CD4-positive, alpha-beta T cell treated with Interleukin-17A for 4 hours (primary cell): ENCODE measurements at places on chromosomes 12 and 14.

- DNase-seq, result peak; percentile 38
These were observed 5.7 kb upstream of the NOS1 start for GRCh38 chr12:117367006-117367638.

GRCh38 chr14:104635717-104636116 lies 31.1 kb upstream of the TMEM179 start:
- no peak for DNase-seq

DNA sequence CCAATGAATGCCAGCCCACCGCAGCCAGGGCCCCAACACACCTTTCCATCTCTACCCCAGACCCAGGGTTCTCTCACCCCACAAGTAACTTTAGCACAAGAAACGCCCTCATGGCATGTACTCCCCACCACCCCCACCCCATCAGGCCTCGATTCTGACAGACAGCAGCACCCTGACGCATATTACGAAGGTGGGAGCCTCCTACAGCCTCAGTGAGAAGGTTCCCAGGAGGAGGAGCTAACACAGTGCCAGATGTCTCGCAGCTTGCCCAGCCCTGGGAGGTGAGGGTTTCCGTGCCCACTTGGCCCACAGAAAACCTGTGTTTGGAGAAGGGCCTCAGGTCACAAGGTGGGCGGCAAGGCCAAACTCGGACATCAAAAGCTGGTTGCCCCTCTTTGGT lies 32.4 kb downstream of the CCDC88C start:
- DNase-seq, result no peak

GRCh38 chr12:89756585-89757398 lies 48.2 kb upstream of the ATP2B1 start:
- peak; percentile 20 for DNase-seq

DNA sequence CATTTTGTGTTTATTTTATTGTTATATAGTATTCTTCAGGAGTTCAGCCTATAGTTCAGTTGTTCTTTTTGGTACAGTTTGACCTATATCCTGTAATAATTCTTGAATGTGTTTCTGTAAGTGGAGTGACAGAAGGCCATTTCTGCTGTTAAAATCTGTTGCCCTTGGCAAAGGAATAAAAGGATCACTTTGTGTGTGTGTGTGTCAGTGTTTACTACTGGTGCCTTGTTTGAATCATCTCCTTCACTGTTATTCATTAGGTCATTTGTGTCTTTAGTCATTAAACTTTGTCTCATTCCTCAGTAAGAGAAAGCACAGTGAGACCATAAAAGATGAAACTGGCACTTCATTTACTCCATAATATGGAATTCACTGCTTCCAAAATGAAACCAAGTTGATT lies 130.7 kb downstream of the TMTC2 start:
- DNase-seq, result no peak

- no peak for DNase-seq
These were observed 1.1 kb downstream of the C1R start for GRCh38 chr12:7091171-7091570.

DNA sequence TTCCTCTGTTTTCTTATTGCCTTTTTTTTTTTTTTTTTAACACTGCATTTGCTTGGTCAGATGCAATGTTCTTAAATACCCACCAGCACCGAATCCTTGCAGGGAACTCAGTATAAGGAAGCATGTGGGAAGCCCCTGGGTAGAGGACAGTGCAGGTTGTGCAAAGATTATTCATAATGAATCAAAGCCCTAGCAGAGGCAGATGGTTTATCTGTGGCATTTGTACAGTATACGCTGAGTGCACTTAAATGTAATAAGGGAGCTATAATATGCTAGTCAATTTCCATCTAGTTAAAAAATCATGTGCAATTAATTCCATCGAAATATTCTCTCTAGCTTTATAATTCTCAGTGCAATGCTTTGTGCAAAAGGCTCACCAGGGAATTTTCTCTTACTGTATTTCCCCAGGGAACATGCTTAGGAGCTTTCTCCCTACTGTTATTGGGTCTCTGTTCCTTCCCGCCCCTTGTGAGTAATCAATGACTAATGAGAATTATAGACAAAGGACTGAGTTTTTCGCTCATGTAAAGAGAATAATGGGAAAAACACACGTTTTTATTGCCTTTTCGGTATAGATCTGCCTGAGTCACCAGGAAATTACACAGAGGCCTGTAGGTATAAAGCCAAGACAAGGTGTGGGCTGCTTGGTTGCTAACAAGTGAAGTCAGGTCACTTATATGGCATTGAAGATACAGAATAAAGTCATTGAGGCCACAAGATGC lies 1214.3 kb upstream of the TMEM132C start:
- DNase-seq, result no peak

GRCh38 chr12:121980191-121980891 lies 41.3 kb upstream of the BCL7A start:
- no peak for DNase-seq

DNA sequence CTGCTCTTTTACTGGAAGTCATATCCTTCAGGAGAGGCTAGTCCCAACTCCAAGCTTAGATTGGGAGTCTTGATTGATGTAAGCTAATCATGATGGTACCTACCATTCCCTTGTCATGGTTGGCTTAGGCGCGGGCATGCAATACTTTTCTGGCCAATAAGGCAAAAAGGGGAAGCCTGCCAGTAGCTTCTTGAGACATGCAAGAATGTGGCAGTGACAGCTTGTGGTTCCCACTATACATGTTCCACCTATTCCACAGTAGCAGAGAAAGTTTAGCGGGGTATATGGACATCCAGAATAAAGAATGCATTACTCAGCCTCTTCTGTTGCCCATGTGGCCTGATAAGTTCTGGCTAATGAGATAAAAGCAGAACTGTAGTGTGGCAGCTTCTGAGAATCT lies 55.0 kb downstream of the AP5M1 start:
- DNase-seq, result no peak

DNA sequence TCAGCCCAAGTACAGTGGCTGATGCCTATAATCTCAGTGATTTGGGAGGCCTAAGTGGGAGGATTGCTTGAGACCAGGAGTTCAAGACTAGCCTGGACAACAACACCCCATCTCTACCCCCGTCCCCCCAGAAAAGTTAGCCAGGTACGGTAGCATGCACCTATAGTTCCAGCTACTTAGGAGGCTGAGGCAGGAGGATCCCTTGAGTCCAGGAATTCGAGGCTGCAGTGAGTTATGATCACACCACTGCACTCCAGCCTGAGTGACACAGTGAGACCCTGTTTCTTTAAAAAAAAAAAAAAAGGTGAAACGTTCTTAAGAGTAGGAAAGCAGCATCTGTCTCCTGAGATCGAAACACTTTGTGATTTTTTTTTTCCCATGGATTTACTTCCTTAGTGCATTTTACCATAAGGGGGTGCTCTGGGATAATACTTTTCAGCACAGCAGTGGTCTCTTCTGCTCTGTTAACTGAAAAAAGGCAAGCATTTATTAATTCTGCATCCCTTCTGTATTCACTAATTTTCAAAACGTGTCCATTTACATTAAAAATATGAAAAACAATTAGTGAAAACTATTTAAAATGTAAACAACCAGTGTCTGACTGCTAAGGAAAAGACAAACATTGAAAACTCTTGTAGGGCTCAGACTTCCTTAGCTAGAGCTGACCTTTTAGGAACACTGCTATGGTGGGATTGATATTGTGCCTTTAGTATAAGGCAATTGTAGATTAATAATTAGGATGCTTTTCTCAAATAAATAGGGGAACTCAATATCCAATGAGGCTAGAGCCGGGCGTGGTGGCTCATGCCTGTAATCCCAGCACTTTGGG lies 31.2 kb upstream of the USP44 start:
- no peak for DNase-seq

DNA sequence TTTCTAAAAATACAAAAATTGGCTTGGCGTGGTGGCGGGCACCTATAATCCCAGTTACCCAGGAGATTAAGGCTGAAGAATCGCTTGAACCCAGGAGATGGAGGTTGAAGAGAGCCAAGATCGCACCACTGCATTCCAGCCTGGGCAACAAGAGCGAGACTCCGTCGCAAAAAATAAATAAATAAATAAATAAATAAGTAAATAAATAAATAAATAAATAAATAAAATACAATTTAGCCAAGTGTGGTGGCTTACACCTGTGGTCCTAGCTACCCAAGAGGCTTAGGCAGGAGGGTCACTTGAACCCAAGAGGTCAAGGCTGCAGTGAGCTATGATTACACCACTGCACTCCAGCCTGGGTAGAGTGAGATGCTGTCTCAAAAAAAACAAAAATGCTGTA lies 26.5 kb upstream of the SPTSSA start:
- no peak for DNase-seq

DNA sequence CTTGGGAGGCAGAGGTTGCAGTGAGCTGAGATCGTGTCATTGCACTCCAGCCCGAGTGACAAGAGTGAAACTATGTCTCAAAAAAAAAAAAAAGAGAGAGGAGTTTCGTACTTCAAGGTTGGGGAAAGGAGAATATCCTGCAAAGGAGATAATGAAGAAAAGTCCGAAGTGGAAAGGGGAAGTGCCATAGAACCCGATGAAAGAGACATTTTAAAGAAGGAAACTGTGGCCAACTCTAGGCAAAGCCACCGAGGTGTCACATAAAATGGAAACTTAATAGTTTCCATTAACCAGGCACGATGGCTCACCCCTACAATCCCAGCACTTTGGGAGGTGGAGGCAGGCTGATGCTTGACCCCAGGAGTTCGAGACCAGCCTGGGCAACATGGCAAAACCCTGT lies 15.0 kb upstream of the LTBP2 start:
- DNase-seq, result no peak

DNA sequence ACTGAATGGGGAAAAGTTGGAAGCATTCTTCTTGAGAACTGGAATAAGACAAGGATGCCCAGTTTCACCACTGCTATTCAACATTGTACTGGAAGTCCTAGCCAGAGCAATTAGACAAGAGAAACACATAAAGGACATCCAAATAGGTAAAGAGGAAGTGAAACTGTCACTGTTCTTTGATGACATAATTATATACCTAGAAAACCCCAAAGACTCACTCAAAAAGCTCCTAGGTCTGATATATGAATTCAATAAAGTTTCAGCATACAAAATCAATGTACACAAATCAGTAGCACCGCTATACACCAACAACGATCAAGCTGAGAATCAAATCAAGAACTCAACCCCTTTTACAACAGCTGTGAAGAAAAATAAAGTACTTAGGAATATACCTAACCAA lies 157.3 kb upstream of the DDHD1 start:
- DNase-seq, result no peak

- DNase-seq, result no peak
These were observed 70.1 kb downstream of the SLC6A15 start for GRCh38 chr12:84842406-84843013.

- no peak for DNase-seq
These were observed 493.5 kb downstream of the NAV3 start for GRCh38 chr12:78324234-78324633.

DNA sequence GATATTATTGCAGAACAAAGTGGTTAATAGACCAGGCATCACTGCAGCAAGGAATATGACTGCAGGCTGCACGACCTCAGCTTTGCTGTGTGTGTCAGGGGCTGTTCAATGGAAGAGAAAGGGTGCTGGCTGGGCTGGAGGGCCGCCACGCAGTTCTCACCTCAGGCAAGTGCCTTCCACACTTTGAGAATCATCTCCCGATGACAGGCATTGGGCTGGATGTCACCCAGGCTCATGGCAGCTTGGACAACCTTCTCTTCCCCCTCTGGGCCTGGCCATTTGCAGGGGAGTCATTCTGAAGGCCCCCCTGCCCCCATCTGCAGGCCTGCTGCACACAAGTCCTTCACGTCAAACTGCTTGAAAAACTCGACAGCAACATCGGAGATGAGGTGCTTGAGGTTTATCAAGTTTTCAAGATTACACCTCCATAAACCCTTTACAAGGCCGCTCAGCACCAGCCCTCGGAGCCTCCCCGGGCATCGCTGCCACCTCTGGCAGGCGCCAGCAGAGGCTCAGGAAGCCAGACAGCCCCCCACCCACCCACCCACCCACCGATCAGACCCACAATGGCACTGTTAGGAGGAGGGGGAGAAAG lies 165.9 kb upstream of the GSC start:
- DNase-seq, result no peak

DNA sequence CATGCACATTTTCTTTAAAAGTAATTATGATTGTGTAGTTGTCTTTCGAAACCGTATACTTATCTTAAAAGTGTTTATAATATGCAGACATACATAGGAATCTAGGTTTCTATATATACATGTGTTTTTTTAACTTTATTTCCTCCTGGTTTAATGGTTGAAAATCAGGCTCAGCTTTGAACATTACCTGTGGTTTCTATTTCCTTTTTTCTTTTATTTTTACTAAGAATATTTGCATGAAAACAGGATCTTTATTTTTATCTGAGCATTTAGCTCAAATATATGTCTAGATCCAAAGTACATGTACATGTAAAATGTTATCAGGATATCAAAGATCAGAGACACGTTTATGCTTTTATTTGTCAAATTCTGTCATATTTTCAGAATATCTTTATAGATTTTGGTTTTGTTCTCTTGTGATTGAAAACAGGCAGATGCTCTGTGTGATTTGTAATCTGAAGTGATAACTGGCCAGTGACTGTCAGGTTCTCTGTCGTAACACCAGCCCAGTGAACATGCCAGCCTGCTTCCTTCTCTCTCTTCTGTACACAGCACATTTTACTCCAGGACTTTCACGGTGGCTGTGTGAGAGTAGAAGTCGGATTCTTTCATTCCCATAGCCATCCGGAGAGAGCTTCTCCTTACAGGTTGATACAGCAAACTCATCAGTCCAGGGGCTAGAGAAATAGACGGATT lies 13.7 kb downstream of the TCTN1 start:
- DNase-seq, result no peak

GRCh38 chr14:77657280-77657679 lies 40.8 kb upstream of the SPTLC2 start:
- no peak for DNase-seq

GRCh38 chr14:67426983-67427606 lies 15.1 kb upstream of the PLEK2 start:
- DNase-seq, result peak; percentile 80

GRCh38 chr12:34342048-34342447 lies 319.8 kb downstream of the ALG10 start:
- DNase-seq, result no peak

DNA sequence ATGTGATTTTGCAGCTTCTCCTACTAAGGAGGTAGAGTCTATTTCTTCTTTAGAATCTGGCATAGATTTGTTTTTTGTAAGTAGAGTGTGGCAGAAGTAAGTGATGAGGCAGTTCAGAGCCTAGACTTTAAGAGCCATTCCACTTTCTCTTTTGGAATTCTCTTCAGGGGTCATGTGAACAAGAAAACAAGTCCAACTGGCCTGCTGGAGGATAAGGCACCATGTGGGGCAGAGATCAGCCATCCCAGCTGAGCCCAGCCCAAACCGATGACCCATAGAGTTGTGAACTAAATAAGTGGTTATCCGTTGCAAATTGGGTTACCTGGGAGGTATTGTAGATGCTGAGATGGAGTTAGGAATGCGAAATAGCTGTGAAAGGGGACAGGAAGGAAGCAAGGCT lies 60.3 kb upstream of the TBPL2 start:
- DNase-seq, result no peak

GRCh38 chr14:90495357-90496276 lies 98.8 kb downstream of the CALM1 start:
- DNase-seq, result peak; percentile 55
